ENCODE measurements at places on chromosomes 16 and 17.
A peak's percentile ranks its signal among the peaks of the same experiment; 100 is the strongest.

DNA sequence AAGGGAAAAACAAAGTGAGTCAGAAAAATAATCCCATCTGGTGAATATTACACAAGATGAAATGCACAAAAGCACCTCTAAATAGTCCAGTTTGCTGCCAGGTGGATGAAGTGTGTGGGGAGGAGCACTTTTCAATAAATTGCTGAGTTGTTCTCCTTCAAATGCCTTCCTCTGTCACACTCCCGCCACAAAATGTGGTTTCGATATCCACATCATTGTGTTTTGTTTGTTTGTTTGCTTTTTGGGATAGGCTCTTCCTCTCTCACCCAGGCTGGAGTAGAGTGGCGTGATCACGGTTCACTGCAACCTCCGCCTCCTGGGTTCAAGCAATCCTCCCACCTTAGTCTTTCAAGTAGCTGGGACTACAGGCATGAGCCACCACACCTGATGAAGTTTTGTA, 24.6 kb upstream of the SHISA9 start:
- DNase-seq, result no peak

DNA sequence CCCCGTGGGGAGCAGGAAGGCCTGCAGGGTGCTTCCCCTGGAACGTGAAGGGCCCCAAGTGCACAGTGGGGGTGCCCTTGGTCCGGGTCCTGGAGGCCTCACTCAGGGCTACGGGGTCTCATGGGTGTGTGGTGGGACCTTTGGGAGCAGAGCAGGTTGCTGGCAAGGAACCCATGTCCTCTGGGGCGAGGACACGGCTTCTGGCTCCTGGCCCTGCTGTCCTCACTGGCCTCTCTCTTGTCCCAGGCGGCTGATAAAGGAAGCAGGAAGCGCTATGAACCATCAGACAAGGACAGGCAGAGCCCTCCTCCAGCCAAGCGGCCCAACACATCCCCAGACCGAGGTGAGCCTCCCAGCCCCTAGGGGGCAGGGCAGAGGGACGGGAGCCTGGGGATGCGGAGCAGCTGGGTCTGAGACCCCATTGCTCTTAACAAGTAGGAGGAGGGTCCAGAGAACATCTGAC, 9.8 kb upstream of the IL17C start:
- no peak for DNase-seq

GRCh38 chr17:65914784-65915342, 277.1 kb downstream of the CEP112 start:
- peak; percentile 92 for DNase-seq

- peak; percentile 2 for DNase-seq
Observed at GRCh38 chr16:71754652-71755051, 30.2 kb upstream of the PHLPP2 start.

DNA sequence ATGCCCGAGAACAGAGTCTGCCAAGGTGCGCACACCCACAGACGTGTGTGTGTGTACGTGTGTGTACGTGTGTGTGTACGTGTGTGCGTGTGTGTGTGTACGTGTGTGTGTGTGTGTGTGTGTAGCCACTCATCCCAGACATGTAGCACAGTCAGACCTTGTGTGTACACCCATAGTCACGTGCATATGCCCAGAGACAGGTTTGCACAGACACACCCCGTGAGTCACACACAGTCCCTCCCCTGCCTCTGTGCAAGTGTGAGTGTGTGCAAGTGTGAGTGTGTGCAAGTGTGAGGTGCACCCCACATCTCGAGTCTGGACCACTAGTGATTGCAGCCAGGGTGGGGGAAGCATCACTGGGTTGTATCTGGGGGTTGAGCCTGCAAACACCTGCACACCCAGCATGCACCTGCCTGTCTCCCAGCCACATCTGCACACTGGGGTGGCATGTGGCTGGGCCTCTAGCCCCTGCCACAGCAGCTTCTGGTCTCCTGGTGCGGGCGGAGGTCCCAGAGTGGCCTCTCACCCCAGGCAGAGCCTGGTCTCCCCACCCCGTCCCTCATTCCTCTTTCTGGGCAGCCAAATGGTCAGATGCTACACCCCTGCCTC, 23.6 kb downstream of the BAHCC1 start:
- DNase-seq, result no peak

DNA sequence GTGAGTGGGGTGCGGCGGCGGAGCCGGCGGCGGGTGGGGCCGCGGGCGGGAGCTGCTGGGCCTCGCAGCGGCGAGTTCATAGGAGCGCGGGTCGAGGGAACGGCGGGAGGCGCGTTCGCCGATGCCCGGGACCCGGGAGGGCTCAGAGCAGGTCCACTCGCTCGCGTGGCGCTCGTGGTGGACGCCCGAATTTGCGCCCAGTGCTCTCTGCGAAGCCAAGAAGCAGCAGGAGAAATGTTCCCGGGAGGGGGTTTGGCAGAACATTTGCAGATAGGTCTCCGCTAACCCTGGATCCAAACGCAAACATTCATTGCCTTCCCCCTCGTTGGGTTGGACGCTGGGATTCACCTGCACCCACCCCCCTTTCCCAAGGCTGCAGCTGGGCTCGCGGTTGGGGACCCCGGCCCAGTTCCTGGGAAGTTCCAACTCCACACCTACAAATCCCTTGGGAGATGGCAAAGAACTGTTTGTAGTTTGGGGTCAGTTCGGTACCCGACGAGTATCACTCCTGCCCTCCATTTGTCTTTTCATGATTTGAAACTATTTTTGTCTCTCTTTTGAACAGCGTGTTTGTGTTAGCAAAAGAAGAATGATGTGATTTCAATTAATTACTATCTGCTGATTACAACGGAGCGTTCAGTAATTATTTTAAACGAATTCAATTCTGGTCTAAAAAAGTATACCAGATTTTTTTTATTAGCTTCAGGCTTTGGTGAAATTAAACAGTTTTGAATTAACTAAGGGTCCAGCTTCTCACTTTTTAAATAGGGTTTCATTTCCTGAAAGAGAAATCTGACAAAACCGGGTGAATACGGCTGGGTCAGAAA, 2.3 kb downstream of the NTN1 start:
- DNase-seq, result no peak

- DNase-seq, result no peak
Observed at GRCh38 chr17:70446446-70446845, 277.1 kb downstream of the KCNJ2 start.

GRCh38 chr16:88876942-88877526, 10.6 kb upstream of the PABPN1L start:
- DNase-seq, result no peak

DNA sequence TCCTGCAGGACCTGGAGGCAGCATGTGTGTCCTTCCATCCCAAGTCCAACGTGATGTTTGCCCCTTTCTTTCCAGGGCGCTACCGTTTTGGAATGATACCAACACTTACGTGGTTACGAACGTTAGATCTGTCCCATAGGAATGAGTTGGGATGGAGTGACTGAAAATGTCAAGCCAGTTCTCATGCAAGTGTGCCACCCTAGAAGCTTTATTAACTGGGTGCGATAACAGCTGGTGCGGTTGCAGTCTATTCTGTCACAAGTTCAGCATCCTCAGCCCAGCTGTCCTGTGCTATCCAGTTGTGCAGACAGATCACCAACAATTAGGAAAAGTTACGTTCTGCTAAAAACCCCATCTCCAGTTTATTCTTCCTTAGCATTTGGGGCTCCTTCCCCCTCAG, 52.5 kb downstream of the BANP start:
- no peak for DNase-seq

GRCh38 chr17:8728971-8729370, 15.7 kb downstream of the CCDC42 start:
- no peak for DNase-seq

GRCh38 chr17:27650836-27651235, 19.8 kb downstream of the LGALS9 start:
- no peak for DNase-seq

GRCh38 chr17:11144358-11145233, 96.4 kb upstream of the SHISA6 start:
- peak; percentile 17 for DNase-seq

DNA sequence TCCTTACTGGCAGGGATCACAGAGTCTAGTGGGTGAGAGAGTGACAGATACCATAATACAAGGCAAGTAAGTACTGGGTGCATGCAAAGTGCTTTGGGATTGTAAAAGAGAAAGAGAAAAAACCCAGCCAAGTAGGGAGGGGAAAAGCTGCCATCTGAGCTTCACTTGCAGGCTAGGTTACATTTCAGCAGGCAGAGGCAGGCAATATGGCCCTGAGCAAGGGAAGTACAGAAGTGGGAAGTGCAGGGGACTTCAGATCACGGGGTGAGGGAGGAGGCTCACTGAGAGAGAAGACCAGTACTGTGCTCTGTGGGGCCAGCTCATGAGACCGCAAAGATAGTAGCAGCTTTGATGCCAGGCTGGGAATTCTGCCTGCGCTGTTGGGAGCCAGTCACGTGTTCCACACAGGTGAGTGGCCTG, 230.6 kb downstream of the MSI2 start:
- DNase-seq, result peak; percentile 21

GRCh38 chr17:79836972-79837887, 2.0 kb downstream of the CBX4 start:
- peak; percentile 90 for DNase-seq

DNA sequence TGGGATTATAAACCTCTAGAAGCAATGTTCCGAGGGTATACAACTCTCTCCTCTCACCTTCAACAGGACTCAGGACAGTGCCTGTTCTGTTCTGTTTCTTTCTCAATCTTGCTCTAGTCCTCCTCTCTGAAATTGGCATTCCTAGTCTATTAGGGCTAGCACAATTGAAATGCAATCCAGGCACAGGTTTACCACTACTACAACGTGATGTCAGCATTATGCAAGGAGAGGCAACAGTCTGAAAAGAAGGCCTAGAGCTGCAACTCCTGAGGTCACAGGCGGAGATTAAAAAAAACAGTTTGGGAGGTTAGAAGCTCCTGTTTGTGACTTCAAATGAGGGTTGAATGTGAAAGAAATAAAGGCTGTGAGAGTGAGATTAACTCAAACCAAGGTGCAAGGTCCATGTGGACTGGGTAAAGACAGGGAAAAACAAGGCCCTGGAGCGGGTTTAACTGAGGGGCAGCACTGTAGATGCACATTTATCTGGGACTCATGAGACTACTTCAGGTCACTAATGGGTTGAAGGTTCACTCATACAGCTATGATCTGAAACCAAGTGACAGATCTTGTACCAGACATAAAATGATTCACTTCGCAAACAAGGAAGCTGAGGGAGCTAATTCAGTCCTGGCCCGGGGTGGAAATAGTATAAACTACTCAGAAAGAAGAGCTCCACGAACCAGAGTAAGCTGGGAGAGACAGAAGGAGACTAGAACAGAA, 16.8 kb downstream of the AMFR start:
- no peak for DNase-seq

DNA sequence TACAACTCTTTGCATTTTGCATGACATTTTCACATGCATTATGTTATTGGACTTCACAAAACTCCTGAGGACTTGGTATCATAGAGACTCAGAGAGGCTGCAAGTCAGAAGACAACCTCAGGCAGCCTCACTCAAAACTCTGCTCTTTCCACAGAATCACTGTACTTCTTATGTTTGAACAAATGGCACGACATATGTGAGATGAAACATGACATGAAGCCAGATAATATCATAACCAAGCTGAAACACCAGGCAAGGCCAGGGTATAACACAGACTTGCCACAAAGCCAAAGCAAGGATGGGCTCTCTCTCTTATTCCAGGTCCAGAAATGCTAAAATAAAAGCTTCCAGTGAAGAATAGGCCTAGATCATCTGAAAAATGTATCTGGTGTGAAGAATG, 425.8 kb upstream of the CDH5 start:
- DNase-seq, result no peak

GRCh38 chr17:5430413-5430999, 8.4 kb downstream of the C1QBP start:
- DNase-seq, result no peak

DNA sequence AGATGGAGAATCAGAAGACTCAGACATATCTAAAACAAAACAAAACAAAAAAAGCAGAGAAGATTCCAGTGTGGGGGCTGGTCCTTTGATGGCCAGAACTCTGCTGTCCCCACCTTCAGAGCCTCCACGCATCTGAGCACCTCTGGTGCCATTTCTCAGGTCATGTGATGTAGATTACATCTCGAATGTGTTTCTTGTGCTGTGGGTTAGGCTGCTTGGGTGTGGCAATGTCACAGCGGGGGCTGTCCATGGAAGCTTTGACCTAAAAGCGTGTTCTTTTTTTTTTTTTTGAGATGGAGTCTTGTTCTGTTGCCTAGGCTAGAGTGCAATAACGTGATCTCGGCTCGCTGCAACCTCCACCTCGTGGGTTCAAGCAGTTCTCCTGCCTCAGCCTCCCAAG, 51.2 kb downstream of the PLD6 start:
- no peak for DNase-seq

DNA sequence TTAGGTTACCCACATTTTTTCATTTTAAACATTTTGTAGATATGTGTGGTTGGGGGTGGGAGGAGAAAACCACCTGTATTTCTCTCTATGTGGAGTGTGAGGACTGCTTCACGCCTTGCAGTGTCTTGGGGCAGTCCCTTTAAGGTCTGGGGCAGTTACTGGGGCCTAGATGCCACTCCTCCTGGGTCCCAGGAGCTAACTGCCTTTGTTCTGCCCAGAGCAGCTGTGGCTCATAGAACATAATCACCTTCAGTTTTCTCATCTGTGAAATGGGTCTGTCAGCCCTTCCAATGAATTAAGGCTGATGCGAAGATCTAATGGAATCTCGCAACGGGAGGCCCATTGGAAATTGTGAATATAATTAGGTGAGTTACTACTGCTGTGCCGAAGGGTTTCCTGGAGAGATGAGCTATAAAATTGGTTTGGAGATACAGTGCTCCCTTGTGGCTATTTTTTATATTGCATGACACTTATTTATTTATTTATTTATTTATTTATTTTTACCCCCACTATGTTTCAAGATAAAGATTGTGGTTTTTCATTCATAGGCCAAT, 22.9 kb downstream of the DHRS7C start:
- peak; percentile 33 for DNase-seq

DNA sequence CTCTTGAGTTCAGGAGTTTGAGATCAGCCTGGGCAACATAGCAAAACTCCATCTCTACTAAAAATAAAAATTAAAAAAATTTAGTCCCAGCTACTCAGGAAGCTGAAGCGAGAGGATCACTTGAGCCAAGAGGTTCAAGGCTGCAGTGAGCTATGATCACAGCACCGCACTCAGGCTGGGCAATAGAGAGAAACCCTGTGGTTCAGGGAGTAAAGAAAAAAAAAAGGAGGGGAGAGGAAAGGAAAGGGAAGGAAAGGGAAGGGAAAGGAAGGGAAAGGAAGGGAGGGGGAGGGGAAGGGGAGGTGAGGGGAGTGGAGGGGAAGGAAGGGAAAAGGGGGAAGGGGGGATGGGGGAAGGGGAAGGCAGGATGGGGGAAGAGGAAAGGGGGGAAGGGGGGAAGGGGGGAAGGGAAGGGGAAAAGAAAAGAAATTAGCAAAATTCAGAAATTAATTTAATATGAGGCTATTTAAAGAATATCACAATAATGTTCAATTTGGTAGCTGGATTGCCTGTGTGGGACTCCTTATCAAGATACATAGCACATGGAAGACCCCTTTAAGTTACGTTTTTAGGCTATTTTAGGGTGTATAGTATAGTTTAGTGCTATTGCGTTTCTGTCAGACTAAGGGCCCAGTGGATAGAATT, 424.3 kb downstream of the CDH8 start:
- no peak for DNase-seq
